ENCODE measurements at places on chromosomes 7 and 10. TPM values are rescaled to one million over a fixed set of nuclear protein-coding genes. Genes with fewer than 3 reads are reported as not detected.

DNA sequence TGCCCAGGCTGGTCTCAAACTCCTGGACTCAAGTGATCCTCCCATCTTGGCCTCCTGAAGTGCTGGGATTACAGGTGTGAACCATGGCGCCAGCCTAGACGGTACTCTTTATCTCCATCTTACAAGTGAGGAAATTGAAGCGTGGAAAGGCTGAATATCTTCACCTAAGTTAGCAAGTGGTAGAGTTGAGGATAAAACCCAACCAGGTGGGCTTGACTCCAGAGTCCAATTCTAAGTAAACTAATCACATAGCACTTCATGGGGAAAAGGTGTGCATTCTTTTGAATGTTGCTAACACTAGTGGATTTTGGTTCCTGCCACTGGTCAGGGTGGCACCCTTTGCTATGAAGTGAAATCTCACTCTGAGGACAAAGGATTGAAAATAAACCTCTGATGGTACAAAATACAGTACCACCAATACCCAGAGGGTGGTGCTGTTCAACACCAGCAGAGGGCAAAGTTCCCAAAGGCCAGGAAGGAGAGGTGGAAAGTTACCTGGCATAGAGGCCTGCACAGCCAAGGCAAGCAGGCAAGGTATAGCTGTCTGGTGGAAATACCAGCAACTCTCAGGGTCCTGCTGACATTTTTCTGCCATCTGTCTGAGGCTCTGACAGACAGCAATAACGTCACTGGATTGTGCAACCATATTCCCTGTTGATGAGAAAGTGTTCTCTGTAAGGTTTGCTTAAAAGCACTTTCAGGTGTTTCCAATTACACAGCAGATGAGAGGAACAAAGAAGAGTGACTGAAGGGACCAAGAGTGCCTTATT, 17.6 kb downstream of the ZDHHC16 start:
- DNase-seq, result no peak

- no peak for DNase-seq
These were observed 371.9 kb upstream of the CHRM2 start for GRCh38 chr7:136496551-136496950.

DNA sequence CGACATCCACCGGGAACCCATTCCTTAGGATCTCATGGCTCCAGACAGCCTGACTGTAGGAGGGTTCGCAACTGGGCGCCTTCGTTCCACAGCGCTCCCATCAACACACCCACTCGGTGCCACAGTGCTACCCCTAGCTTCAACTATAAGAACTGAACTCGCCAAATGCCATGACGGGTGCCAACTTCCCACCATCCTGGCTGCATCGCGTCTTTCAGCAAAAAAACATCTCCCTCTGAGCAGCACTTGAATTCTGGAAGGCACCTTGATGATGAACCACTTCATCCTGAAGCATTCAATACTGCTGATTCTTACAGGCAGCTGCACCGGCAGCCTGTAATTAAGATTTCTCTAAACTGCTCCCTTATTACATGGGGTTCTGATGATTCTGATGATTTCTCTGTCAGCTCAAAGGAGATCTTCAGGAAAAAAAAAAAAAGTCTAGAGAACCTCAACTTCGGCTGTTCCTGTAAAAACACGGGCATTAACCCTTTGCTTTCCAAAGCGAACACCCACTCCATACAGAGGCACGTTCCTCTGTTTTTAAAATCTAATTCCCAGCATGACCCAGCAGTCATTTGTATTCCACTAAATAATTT, 1.3 kb downstream of the CYTH3 start:
- no peak for DNase-seq

DNA sequence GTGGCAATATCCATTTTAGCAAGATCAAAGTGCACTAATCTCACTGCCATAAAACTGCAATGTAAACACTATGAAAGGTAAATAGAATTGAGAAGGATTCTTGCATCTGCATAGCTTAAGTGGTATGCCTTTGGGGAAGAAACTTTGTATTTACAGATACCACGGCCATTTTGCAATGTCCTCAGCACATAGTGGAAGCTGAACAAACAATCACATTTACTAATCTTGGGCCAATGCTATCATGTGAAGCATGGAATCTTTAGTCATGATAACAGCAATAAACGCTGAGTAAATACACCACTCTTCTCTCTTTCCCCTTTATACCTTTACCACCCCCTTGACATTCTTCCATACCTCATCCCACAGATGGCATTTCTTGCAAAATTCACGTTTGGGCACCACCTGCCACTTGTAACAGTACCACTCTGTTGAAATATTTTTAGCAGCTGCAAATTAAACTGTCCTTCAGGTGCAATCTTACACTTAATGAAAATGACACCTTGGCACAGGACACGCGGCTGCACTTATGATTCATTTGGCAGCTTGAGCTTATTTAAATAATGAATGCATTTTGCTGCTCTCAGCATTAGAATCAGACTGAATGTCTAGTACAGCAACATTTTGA, 171.8 kb downstream of the SEMA3A start:
- no peak for DNase-seq

SPDYE1 gene
- polyA plus RNA-seq, result 0.27 TPM
